Psoas muscle (tissue), 8 donors: ENCODE measurements at places on chromosomes 1 and 21. TPM values are rescaled to one million over a fixed set of nuclear protein-coding genes. Genes with fewer than 3 reads are reported as not detected.

Gene CCDC27
- 0.16 TPM for total RNA-seq

Gene DYNLT4
- 0.32 TPM for total RNA-seq

Gene PRRX1
- 61.4 TPM for total RNA-seq

Gene SYNJ1
- 10.8 TPM for total RNA-seq

Gene HLX
- total RNA-seq = 11.6 TPM

Gene CHD5
- not detected for total RNA-seq

Gene RPL11
- 584 TPM for total RNA-seq

Gene TMEM82
- total RNA-seq = not detected

Gene KCNQ4
- total RNA-seq = 9.1 TPM

Gene SERINC2
- total RNA-seq = 26.7 TPM

Gene KCNJ9
- not detected for total RNA-seq

Gene LCE1B
- total RNA-seq = not detected

Gene FCRL5
- not detected for total RNA-seq

Gene VASH2
- total RNA-seq = 0.17 TPM

Gene USP33
- 24.9 TPM for total RNA-seq

Gene SH3BGR
- 167 TPM for total RNA-seq
